ENCODE measurements at places on chromosomes 2 and 18.

DNA sequence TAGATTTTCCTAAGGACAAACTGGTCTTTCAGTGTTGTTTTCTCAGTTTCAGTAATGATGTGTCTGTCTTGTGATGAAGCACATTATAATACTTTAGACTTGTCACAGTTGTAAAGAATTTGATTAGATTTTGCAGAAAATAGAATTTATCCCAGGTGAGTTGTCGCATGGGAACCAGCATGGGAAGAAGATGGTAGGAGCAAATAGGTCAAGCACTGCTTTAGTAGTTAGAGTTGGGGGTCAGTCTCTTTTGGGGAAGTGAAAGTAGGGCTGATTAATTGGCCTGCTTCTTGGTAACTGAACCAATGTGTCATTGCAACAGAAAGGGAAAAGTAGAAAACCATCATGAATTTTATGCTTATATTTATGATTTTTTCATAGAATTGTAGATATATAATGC, 153.2 kb upstream of the MYO3B start:
- no peak for DNase-seq

GRCh38 chr18:48605408-48605845, 66.6 kb downstream of the CTIF start:
- no peak for DNase-seq

GRCh38 chr2:136212426-136213378, 94.8 kb upstream of the CXCR4 start:
- no peak for DNase-seq

GRCh38 chr2:162113088-162113775, 38.8 kb downstream of the GCG start:
- DNase-seq, result no peak

GRCh38 chr2:201575971-201576370, 67.3 kb downstream of the TMEM237 start:
- no peak for DNase-seq

DNA sequence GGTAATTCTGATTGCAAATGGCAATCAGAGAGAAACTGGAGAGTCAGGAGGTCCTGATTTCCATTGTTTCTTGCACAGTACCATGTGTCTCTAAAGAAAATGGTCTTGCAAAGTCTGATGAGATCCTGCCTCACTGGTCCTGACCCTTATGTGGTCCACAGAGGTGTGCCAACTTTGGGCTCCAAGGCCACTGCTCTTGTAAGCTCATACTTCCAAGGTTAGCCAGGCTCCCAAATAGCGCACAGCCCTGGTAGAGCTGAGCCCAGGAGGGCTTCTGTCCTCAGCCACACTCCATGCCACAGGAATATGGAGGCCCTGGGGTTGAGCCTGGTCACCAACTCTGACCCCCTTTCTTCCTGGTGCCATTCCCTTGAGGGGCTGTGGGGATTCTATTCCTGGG, 80.7 kb downstream of the SDC1 start:
- no peak for DNase-seq

All from LNCaP clone FGC (cell line).